ENCODE measurements at places on chromosomes 2 and 18.

- DNase-seq: no peak
Observed at GRCh38 chr18:39607034-39607433, 2041.4 kb upstream of the CELF4 start.

GRCh38 chr2:158979772-158980171 lies 11.3 kb downstream of the TANC1 start:
- no peak for DNase-seq

- DNase-seq: no peak
Observed at GRCh38 chr2:42385225-42385624, 24.2 kb upstream of the COX7A2L start.

- no peak for DNase-seq
Observed at GRCh38 chr2:16156411-16156810, 216.1 kb downstream of the MYCN start.

DNA sequence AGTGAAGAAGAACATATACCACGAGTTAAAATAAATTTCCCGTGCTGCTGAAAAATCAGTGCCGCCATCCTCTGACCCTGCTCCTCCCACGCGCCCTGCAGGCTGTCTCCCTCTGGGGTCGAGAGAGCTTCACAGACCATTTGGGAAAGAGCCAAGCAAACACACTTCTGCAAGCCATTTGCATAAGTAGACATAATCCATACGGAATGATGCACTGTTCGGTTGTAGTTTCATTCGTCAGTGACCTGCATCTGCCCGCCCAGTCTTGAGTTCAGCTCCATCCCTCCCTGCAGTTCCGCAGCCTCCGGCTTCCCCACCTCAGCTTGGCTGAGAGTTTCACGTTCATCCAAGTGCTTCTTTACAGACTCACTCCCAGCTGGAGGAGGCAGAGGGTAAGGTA lies 69.6 kb downstream of the TRAPPC12 start:
- DNase-seq: no peak

- no peak for DNase-seq
Observed at GRCh38 chr18:10049747-10050146, 135.9 kb downstream of the VAPA start.

DNA sequence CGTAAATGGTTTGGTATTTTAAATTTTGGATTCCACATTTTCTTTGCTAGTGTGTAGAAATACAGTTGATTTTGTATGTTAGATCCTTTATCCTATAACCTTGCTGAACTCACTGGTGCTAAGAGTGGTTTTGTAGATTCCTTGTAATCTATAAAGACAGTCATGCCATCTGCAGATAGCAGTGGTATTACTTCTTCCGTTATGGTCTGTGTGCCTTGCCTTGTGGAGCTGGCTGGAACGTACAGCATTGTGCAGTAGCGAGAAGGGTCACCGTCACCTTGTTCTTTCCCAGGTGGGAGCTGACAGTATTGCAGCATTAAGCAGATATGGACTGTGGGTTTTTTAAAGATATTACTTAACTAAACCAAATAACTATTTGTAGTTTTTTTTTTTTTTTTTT lies 33.7 kb downstream of the ATP9B start:
- DNase-seq: no peak

DNA sequence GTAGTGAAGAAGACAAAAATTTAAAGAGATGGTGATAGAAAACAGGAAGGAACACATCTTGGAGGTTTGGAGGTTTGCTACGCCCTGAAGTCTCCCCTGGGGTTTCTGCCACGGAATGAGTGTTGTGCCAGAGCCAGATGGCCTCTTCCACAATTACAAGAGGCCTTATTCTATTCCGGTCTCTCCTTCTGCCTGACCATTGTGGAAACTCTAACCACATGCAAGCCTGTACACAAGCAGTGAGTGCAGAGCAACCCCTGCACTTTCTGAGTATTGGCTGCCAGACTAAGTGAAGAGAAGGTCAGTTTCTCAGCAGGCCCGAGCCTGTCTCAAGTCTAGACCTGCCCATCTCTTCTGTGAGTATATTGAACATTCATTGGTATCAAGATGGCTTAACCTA lies 22.7 kb upstream of the MYO1B start:
- DNase-seq: no peak

- DNase-seq: no peak
Observed at GRCh38 chr18:31143025-31143424, 19.6 kb downstream of the DSC1 start.

GRCh38 chr2:147204102-147204501 lies 640.7 kb upstream of the ACVR2A start:
- DNase-seq: no peak

GRCh38 chr2:211203986-211204385 lies 647.6 kb downstream of the CPS1 start:
- DNase-seq: no peak

DNA sequence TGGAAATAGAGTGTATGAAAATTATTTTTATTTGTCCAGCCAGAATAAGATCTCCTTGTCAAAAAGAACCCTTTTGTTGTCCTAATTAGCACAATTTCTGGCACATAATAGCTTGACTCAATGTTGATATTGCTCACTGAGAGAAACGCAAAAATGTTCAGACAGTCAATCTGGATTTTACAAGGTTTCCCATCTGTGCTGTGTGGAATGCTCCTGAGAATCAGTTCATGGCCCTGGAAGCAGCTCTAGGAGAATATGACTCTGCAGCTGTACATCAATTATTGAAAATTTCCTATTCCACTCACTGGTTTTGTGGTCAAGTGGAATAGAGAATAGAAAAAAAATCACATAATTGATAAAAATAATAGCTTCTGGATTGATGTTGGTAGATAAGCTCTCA lies 1582.9 kb upstream of the NXPH2 start:
- no peak for DNase-seq

- no peak for DNase-seq
Observed at GRCh38 chr18:22349966-22350365, 67.7 kb downstream of the CTAGE1 start.

DNA sequence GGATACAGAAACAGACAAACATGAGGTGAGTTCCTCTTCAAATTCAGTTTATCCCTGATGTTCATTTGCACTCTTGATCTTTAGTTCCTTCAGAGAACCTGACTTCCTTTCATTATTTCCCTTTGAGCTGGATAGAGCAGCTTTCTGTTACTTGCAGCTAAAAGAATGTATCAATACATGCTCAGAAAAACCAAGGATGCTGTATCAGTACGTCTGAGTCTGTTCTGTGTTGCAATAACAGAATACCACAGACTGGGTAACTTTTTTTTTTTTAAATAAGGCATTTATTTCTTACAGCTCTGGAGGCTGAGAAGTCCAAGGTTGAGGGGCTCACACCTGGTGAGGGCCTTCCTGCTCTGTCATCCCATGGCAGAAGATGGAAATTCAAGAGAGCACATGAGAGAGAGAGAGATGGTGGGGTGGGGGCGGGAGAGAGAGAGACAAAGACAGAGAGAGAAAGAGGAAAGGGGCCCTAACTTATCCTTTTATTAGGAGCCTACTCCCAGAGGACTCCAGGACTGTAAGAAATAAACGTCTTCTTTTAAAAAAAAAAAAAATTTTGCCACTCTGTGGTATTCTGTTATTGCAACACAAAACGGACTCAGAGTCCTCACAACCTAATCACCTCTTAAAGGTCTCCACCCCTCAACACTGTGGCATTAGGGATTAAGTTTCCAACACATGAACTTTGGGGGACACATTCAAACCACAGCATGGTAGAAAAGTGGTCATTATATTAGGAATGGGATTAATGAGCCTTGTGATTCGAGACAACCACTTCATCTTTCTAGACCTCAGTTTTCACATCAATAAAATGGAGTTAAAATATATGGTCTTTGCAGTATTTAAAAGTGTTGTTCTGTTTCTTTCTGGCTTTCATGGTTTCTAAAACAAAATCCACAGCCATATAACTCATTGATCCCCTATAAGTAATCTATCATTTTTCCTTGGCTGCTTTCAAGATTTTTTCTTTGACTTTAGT lies 18.4 kb upstream of the SELENOI start:
- DNase-seq: no peak

- DNase-seq: no peak
Observed at GRCh38 chr2:21812766-21813165, 689.0 kb downstream of the TDRD15 start.

- no peak for DNase-seq
Observed at GRCh38 chr18:47253101-47253654, 1.7 kb upstream of the SKOR2 start.

GRCh38 chr18:76406791-76407190 lies 88.3 kb downstream of the ZNF516 start:
- no peak for DNase-seq

DNA sequence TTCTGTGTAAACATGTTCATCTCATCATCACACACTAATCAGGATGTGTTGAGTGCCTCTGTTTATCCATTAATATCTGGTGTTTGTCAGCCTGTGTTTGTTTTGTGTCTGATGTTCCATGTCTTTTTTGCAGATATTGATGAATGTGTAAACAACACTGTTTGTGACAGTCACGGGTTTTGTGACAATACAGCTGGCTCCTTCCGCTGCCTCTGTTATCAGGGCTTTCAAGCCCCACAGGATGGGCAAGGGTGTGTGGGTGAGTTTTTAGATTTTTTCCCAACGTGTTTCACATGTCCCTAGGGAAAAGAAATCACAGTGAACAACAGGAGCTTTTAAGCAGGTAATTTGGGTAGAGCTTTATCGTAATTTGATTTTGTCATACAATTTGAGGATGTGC lies 133.7 kb upstream of the RASGRP3 start:
- no peak for DNase-seq

- no peak for DNase-seq
Observed at GRCh38 chr2:71463342-71463654, 9.9 kb downstream of the DYSF start.

GRCh38 chr18:79413901-79414300 lies 18.2 kb downstream of the NFATC1 start:
- DNase-seq: no peak

DNA sequence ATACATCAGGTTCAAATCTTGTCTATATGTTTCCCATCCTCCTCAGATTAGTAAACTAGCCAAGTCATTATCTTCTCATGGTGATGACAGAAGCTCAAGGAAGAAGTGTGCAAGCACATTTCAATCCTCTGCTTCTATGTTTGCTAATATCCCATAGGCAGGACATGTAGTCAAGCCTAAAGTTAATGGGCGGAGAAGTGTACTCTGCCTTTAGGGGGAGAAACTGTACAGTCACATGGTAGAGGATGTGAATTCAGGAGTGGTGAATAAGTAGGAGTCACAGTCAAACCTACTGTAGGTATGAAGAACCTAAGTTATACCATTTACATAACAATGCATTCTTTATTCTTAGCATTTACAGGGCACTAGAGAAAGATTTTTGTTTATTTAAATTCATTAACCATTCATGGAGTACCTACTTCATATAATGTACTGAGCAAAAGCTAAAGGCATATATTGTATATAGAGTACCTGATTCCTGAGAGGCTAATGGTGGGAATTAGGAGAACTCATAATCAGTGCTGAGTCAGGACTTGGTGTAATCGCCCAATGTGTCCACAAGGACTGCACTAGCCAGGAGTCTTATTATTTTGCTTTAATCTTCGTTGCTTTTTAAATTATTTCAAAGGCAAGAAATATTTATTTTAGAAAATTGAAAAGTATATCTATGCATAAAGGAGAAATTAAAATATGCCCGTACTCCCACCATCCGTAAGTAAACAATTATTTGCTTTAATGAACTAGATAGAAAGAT lies 394.3 kb upstream of the ETAA1 start:
- no peak for DNase-seq

DNA sequence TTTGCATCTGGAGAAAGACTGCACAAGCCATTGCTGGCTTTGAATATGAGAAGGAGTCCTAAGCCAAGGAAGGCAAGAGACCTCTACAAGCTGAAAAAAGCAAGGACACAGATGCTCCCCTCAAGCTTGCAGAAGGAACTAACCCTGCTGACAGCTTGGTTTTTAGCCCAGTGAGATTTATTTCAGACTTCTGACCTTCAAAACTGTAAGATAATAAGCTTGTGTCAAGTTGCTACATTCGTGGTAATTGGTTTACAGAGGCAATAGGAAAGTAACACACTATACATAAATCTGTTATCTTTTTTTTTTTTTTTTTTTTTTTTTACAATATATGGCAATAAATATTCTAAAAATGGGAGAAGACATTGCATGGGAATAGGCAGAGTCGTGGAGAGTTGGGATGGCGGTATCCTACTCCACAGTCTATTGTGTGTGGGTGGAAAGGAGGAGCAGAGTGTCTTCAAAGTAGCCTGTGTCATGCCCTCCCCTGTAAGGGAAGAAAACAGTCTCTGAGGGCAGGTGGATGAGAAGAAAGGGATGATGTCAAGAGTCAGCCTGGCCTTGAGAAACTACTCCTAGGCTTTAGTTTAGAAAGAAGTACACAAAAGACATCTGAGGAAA lies 196.9 kb downstream of the THSD7B start:
- no peak for DNase-seq

- DNase-seq: no peak
Observed at GRCh38 chr2:3332133-3332532, 45.5 kb downstream of the EIPR1 start.

DNA sequence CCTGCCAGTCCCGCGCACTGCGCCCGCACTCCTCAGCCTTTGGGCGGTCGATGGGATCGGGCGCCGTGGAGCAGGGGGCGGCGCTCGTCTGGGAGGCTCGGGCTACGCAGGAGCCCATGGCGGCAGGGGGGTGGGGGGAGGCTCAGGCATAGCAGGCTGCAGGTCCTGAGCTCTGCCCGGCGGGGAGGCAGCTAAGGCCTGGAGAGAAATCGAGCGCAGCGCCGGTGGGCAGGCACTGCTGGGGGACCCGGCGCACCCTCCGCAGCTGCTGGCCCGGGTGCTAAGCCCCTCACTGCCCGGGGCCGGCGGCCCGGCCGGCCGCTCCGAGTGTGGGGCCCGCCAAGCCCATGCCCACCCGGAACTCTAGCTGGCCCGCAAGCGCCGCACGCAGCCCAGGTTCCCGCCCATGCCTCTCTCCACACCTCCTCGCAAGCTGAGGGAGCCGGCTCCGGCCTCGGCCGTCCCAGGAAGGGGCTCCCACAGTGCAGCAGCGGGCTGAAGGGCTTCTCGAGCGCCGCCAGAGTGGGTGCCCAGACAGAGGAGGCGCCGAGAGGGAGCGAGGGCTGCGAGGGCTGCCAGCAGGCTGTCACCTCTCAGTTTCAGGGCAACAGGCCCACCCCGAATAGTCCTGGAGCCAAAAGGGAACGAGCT lies 74.1 kb downstream of the PSMG2 start:
- no peak for DNase-seq

- DNase-seq: no peak
Observed at GRCh38 chr18:57748770-57749603, 54.1 kb downstream of the ATP8B1 start.

DNA sequence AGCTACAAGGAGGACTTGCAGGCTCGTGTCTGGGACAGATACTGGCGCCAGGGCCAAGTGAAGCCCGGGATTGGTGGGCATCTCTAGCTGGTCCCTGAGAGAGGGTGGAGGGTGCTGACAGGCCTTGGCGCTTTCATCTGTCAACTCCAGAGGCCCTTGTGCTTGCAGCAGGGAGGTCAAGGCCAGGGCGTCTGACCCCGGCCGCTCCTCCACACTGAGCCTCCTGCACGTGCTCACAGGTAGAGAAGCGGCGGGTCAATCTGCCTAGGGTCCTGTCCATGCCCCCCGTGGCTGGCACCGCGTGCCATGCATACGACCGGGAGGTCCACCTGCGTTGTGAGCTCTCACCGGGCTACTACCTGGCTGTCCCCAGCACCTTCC lies 9.5 kb downstream of the CAPN10 start:
- DNase-seq: no peak

GRCh38 chr2:64768491-64769005 lies 114.8 kb upstream of the SERTAD2 start:
- no peak for DNase-seq

Data from esophagus squamous epithelium (tissue), 5 donors.